ENCODE measurements at places on chromosomes 1 and 21.

DNA sequence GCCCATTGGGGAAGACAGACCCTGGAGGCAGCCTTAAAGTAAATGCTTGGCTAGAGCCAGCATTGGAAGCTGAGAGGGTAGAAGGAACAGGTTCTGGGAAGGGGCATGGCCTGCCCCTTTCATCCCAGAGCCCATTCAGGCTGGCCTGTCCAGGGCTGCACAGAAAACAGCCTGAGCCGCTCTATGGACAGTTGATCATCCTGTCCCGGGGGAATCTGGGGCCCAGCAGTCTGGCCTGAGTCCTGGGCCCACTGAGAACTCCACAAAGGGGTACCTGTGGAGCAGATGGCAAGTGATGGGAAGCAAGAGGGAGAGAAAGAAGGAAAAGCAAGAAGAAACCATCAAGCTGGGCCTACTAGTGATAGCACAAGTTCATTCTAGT, 13.2 kb downstream of the TMEM81 start:
- DNase-seq: no peak

DNA sequence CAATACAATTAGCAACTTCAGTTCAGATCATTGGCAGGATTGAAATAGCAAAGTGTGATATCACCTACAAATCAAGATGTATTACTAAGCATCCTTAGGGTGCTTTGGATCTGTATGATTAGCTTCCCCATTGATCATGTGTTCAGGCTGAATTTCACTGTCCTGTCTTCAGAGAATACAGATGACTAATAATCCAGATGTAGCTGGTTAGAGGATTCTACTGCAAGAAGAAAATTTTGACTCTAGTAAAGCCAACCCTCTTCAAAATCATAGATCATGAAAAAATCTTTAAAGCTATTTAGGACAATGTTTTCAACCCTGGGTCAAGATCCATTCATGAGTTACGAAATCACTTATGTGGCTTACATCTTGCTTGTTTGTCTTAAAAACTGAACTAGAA, 184.4 kb downstream of the PTGER3 start:
- no peak for DNase-seq

DNA sequence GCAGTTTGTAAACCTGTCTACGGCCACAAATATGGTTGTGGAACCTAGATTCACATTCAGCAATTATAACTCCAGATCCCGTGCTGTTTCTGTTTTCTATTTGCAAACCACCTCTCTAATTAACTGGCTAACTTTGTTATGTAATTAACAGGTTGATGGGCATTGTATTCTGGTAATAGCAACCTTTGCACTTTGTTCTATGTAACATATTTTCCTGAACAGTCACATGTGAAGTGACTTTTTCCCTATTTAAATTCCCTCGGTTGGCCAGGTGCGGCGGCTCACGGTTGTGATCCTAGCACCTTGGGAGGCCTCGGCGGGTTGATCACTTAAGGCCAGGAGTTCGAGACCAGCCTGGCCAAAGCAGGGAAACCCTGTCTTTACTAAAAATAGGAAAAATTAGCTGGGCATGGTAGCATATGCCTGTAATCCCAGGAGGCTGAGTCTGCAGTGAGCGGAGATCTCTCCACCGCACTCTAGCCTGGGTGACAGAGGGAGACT, 1.4 kb downstream of the ACADM start:
- DNase-seq: no peak

DNA sequence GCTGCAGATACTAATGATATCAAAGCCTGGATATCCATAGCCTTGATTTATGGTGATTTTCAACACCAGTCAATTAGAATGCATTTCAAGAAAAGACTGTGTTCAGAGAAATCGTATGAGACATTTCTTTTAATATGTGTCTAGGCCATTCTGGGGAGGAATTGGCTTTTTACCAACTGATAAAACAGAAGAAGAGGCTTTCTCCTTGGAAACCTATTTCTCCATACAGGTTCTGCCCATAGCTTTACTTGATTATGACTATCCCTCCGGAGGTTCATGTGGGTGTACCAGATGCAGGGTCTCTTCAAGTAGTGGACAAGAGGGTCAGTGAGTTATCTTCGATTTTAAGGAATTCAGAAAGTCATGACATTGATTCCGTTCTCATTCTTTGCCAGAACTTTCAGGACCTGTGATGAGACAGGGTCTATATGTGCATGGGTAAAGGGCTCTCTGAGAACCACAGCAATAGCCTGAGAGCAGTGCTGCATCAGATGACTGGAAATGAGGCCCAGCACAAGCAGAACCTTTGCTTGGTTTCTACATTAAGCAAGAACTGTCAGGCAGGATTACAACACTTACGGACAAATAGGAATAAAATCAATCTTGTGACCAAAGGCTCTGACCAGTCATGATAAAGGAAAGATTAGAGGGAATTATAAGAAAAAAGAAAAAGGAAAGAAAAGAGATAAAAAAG, 263.7 kb upstream of the SGIP1 start:
- no peak for DNase-seq

DNA sequence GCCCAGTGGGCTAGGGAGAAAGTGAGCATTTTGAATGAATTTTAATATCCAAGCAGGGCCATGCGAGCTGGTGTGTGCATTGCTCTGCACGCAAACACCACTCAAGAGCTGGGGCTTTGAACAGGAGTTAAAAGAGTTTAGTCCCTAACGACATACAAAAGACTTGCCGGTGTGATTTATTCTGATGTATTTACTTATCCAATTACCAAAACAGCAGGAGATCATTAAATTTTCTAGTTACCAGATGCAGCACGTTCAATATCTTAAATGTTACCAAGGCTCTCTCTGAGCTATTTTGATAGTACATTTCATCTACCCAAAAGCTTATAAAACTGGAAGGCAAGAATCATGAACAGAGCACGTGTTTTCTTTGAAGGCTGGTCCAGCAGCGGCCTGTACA, 30.0 kb upstream of the DMRTA2 start:
- DNase-seq: no peak

GRCh38 chr1:176896216-176896615, 268.3 kb downstream of the ASTN1 start:
- DNase-seq: no peak

- DNase-seq: no peak
These were observed 43.5 kb upstream of the JAK1 start for GRCh38 chr1:65009724-65010420.

GRCh38 chr1:155117610-155118009, 10.1 kb upstream of the EFNA1 start:
- no peak for DNase-seq

DNA sequence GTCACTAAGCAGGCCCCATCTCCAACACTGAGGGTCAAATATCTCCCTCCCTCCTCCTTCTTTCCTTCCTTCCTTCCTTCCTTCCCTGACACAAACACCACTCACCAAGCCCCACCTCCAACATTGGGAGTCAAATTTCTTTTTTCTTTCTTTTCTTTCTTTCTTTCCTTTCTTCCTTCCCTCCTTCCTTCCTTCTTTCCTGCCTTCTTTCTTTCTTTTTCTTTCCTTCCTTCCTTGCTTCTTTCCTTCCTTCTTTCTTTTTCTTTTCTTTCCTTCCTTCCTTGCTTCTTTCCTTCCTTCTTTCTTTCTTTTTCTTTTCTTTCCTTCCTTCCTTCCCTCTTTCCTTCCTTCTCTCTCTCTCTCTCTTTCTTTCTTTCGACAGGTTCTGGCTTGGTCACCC, 79.2 kb upstream of the ETS2 start:
- DNase-seq: no peak

DNA sequence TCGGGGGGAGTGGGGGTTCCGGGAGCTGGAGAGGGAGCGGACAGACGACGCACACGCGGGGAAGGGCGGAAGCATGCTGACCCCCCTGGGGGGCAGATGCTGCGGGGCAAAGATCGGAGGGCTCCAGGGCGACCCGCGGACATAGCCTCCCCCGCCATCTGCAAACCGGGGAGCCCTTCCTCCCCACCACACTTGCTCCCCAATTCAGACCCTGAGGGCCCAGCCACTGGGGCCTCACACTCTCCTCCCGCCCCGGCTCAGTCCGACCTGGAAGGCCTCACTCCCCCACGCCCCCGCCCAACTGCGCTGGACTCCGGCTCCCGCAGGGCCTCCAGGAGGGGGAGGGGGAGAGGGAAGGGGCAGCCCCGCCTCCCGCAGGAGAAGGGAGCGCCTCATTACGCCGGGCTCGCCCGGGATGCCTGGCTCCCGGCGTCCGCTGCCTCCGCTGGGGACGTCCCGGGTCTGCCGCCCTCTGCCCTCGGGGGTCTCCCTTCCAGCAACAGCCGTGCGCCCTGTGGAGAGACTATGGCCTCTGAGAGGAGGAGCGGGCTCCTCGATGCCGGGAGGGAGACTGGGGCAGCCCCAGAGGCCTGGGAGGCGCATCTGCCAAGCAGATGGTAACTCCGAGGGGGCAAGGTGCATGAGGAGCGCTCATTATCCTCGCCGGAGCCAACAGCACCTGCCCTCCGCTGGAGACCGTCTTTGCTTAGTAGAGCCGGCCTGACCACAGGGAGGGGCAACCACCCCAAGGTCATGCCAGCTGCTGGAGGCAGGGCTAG, 636 bp upstream of the CAMK2N1 start:
- DNase-seq: no peak

- no peak for DNase-seq
These were observed 33.3 kb downstream of the PTPRC start for GRCh38 chr1:198672124-198672523.

DNA sequence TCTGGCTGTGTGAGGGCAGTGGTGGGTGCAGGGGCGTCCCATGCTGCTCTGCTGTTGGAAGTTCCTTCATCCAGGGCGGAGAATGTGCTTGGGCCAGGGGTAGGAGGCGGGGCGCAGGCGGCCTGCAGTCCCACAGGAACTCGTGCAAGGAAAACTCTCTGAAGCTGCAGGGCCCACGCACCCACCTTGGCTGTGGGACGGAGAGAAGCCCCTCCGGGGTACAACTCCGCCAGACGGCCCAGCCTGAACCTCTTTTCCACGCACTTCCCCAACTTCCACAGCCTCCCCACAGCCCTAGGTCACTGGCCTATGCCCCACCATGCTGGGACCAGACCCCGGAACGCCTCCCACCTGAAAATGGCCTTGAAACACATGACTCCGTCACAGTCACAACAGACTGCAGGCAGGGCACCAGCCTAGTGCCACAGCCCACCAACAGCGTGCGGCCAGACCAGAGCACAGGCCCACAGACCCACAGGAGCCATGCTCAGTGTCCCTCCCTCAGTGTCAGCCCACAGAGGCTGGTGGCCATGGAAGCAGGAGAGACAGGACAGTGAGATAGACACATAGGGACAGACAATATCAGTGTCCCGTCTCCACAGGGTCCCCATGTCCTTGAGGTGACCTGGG, 47.8 kb downstream of the WNT9A start:
- no peak for DNase-seq

DNA sequence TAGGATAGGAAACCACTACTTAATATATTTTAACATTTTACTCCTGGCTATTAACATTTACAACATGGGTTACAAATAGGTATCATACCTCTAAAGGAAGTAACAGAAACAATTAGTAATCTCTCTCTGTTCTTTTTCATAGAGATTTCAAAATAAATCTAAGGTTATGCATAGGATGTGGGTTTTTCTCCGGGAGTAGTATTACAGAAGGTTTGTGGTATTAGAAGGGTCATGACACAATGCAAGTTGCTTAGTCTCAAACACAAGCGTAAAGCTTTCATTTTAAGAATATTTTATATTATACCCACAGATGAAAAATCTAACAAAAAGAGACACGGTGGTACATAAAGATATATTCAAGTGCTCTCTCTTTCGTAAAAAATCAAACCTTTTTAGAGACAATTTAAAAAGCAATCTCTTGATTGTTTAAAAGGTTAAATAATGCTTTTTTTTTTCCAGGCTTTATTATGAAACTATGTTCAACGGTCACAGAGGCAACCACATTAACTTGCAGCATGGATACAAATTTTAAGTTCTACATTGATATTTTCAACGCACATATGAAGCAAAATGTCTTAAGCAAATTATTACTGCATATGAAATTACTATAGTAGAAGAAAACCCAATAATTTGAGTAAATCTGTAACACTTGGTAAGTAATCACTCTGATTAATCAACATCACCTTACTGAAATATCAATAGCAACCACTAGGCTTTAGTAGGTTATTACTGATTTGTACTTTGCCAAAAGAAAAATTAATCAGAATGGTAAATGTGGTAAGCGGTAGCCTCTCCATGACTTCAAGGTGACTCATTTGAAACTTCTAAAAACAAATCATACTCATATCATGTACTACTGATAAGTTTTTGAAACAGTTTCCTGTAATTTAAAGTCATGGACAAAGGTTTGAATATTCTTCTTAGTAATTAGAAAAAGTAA, 97.4 kb upstream of the GFI1 start:
- peak; percentile 47 for DNase-seq

GRCh38 chr1:176531921-176532897, 69.2 kb downstream of the PAPPA2 start:
- no peak for DNase-seq

DNA sequence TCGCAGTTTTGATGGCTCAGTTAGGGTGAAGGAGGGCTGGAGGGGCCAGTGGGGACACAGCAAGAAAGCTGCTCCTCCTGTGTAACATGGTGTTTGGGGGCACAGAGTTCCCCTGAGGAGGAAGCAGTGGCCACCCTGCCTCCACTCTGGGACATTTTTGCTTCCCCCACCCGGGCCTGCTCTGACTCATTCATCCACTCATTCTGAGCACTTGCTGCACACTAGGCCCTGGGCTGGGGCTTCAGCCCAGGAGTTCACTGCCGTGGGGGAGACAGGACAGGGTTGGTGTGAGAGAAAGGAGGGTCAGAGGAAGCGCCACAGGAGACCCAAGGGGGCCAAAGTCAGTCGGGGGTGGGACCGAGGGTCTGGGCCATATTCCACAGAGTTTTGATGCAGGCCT, 41.4 kb upstream of the ACOT11 start:
- DNase-seq: no peak

- DNase-seq: no peak
These were observed 29.2 kb downstream of the POFUT2 start for GRCh38 chr21:45258466-45258865.

GRCh38 chr1:47469910-47470309, 32.1 kb downstream of the FOXD2 start:
- DNase-seq: no peak

DNA sequence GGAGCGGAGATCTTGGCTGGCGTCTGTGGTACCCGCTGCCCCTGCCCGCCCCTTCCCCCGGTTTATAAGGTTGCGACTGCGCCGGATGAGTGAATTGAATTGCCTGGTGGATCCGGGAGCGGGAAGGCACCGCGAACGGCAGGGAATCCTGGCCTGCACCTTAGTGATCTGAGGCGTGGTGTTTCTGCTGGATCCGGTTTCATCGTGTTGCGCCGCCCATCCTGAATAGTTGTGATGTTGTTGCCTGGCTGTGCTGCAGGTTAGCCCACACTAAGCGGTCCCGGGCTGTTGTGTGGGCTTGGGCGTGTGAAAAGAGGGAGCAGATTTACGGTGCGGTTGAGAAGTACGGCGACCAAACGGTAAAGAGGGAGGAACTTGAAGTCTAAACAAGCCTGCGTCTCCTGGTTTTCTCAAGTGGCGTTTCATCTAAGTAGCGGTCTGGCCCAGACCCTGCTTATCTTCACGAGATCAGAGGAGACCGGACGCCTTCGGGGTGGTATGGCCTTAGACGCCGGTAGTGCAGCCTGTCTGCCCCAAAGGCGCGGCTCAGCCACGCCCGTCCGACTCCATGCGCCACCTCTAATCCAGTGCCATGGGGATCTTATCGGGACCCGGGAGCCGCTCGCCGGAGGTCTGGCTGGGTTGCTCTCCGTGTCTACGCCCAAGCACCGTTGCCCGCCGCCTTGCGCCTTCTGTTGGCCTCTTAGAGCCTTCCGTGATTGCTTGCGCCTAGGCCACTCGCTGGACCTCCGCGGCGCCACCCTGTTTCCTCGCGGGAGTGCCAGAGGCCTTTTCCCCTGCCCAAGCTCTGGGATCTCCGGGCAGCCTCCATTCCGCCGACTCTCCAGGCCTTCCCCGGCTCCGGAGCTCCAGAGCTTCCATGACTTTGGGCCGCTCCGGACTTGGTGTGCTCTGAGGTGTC, 87.5 kb upstream of the RHOU start:
- DNase-seq: no peak
